Vagina (tissue), 2 donors: ENCODE measurements at places on chromosomes 5 and 9.

GRCh38 chr5:3862906-3863305 is 267.3 kb downstream of the IRX1 start:
- no peak for DNase-seq

DNA sequence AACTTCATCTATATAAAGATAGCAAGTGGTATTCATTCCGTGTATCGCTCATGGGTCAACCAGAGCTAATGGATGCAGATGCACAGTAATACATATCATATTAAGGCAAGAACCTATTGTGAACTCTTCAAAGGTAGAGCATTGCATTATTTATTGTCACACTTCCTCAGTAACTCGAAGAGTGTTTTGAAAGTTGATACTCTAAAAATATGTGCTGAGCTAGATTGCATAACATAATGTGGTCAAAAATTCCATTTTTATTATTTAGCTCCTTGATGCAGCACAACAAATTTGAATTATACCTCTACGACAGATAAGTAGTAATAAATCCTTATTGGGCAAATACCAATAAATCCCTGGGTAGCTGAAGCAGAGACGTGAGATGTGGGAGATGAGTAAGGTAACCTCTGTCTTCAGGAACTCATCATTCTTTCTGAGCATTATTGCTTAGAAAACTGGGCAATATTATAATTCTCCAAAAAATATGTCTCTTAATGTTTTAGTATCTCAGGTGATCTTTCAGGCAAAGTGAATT is 70.3 kb downstream of the CDH18 start:
- DNase-seq: no peak

- no peak for DNase-seq
These were observed 64.5 kb downstream of the PRKACG start for GRCh38 chr9:68949271-68950000.

DNA sequence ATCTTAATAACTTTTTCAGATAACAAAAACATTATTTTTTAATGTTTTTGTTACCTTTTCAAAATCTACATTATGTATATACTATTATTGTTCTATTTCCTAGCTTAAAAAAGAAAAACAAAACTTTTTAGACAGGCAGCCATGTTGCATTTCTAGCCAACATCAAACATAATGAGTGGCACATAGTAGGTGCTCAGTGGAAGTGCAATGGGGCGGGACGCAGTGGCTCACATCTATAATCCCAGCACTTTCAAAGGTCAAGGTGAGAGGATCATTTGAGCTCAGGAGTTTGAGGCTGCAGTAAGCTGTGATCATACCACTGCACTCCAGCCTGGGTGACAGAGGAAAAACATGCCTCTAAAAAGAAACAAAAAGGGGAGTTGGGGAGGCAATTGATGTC is 68.4 kb downstream of the MED27 start:
- no peak for DNase-seq

- DNase-seq: no peak
These were observed 72.4 kb upstream of the GNAQ start for GRCh38 chr9:78103971-78104433.

DNA sequence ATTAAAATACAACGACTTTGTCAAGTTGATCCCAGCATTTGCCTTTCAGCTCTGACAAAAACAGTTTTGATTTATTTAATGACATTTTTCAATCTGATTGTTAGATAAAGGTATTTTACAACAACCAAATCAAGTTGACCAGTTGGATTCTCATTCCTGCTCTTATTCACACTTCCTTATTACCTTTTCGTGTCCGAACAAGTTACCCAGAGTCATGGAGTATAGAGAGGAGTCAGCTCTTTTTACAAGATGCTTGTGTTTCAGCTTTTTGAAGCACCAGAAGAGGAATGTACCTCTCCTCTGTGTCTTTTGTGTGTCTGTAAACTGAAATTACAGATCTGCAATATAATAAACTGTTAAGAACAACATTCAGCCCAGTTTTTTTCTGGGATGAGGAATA is 151.3 kb upstream of the TMEM161B start:
- no peak for DNase-seq

DNA sequence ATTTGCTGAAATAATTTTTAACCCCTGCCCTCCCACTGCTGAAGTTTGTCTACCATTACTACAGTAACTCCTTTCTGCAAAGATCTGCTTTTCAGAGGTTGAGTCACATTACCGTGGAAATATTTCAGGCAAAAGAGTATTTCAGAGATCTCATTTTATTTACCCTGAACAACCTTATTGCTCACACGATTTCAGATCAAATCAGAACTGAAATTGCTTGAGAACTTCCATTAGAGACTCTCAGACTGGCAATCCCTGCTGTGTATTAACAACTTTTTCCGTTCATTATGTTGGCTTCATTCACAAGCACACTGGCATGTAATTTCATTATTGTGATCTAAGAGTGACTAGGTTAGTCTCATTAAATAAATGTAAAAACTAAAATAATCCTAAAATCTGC is 16.1 kb downstream of the NR6A1 start:
- no peak for DNase-seq

- no peak for DNase-seq
These were observed 1092.0 kb downstream of the MAT2B start for GRCh38 chr5:164597293-164597900.

DNA sequence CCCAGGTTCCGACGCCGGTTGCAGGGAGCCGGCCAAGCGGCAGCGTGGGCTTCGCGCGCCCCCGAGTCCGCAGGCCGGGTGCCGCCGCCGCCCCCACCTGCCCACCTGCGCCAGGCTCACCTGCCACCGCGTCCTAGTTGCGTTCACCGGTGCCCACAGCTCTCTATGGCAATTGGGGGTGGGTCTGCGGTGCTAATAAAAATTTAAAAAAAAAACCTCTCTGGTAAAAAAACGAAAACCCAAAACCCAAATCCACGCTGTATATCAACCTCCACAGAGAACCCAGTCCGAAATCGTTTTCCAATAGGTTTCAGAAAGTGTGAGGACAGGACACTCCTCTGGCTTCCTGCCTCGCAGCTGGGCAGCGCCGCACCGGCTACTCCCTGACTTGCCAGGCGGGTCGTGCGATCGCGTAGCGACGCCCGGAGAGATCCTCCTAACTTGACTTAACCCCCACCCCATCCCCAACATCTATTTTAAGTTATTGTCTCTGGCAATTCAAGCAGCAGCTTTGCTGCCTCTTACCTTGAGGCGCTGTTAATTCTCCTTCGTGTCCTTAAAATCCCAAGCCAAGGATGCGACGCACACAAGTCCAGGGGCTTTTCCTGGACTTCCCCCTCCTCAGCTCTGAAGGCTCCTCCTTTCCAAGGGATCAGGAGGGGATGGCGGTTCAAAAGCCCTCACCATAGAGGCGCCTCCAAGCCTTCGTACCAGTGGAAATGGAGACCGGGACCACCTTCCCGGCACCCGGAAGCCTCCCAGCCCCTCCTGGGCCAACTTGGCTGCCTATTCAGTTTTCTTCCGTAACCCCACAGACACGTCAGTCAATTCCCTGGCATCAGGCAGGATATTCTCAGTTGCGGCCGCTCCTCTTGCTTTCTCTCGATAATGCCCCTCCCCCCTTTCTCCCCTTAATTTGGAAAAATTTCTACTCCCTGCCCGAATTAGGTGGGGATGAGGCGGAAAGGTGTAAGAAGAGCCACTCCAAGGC is 1639.4 kb upstream of the C9orf72 start:
- DNase-seq: no peak

DNA sequence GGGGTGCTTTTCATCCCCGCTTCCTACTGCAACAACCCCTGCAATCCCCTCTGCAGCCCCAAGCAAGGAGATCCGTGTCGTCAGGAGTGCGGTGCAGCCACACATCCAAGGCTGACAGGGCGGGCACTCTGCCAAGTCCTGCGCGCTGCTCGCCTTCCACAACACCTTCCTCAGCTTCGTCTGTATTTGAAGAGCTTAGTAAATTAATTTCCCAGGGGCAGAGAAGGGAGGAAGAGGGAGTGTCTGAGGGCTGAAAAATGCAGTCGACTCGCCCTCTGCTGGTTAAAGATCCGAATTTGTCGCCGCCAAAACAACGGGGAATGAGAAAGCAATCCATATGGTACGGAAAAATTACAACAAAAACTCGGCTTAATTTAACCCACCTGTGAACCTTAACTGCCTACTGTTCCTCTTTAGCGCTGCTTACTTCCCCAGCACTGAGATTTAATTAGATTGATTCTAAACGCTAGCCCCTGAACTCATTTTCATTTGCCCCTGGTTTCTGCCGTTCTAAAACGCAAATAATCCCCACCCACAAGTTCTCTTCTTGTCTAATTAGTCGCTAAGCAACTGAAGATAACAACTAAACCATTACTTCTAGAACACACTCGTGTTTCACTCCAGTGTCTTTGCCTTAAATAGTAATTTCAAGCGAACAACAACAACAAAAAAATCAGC is 10.9 kb upstream of the PCDHB1 start:
- DNase-seq: no peak

- DNase-seq: no peak
These were observed 1.4 kb downstream of the STING1 start for GRCh38 chr5:139481122-139481533.

DNA sequence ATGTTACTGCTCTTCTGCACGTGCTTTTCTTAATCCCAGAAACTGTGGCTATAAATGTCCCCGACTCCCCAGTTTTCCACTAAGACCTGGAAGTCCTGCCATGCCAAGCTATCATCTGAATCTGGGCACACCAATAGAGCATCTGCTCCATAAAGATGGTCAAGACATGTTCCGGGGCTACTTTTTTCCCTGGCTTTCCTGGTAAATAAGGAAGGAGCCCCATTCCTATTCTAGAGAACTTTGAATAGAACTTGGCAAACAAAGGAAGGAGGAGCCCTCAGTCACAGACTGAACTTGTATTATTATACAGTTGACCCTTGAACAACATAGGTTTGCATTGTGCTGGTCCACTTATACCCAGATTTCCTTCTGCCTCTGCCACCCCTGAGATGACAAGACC is 182.9 kb downstream of the CCDC192 start:
- DNase-seq: no peak

GRCh38 chr9:23796209-23796608 is 29.8 kb downstream of the ELAVL2 start:
- DNase-seq: no peak
